ENCODE measurements at places on chromosomes 13 and 19.

- DNase-seq = no peak
These were observed 295.0 kb downstream of the GPC5 start for GRCh38 chr13:91693466-91693865.

- DNase-seq = no peak
These were observed 13.7 kb downstream of the UBE2L5 start for GRCh38 chr13:30435911-30436451.

DNA sequence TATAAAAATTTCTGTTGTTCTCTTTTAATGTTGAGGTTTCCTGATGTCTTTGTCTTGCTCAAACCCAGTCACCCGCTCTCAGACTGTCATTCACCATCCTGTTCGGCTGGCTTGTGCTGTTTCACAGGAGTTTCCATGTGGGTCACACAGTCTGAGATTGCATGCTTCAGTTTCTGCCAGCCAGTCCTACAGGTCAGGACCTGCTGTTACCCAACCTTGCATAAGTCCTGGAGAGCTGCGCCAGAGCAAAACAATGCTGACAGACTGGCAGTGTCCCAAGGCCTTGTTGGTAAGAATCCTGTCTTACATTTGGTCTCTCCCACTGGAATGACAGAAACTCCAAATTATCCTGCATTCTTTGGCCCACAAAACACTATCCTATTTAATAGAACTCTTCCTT lies 340.0 kb upstream of the SLITRK5 start:
- no peak for DNase-seq

DNA sequence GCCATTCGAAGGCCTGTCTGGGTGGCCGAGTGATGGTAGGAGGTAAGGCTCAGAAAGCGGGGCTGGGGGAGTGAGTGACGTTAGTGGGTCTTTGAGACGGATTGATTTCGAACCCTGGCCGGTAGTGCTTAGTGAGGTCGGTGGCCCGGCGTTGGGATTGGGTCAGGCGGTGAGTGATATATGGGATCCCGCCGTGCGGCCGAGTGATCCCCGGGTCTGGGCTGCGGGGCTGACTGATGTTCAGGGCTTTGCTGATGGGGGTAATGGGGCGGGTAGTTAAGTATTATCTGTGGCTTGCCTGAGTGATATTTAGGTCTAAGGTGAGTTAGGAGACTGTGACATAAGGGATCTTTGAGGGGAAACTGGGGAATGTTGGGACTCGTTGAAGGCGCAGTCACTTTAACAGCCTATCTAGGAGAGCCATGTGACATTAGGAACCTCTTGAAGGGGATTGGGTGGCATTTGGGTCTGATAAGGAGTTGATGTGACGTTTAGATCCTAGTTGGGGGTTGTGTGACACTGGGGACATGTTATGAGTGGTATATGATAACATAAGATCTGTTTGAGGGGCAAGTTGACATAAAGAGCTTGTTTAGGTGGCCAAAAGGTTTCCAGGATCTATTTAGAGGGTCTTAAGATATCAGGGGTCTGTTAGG lies 543 bp downstream of the PSMC4 start:
- DNase-seq = no peak

DNA sequence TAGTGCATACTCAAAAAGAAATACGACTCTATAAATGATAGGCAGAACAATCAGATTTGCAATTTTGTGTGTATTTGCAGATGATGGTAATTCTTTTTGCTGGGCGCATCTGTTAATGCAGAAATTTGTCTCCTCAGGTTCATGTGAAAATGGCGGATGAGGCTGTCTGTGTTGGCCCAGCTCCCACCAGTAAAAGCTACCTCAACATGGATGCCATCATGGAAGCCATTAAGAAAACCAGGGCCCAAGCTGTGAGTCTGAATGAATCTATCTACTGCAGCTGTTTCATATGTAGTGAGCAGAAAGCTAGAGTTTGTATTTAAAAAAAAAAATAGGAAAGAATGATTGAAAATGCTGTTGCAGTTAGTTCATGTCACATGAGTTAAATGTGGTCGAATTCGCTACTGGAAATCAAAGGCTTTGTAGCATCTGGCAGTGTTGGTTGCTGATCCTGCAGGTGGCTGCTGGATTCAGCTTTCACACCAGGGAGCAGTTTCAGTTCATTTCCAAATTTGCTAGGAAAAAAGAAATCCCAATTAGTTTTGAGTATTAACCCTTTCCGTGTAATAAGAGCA lies 66.0 kb downstream of the PCCA start:
- DNase-seq = no peak

DNA sequence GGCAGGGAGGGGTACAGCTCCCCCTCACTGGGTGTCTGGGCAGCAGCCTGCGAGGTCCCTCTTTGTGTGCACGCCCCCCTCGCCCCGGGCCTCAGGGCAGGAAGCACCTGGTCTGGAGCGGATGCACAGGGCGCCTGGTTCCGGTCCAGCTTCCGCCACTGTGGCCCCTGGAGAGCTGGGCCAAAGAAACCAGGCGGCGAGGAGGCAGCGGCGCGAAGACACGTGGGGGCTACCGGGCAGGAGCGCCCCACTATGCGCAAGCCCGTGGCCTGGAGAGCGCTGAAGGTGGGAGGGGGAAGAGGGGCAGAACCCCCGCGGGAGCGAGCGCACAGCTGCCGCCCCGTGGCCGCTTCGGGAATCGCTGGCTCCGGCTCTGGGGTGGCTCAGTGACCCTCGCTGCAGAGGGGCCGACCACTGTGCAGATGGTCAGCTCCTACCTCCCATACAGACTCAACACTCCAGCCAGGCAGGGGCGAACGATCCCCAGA lies 1.7 kb upstream of the LYL1 start:
- no peak for DNase-seq

GRCh38 chr13:111227405-111227804 lies 93.0 kb upstream of the TEX29 start:
- no peak for DNase-seq

DNA sequence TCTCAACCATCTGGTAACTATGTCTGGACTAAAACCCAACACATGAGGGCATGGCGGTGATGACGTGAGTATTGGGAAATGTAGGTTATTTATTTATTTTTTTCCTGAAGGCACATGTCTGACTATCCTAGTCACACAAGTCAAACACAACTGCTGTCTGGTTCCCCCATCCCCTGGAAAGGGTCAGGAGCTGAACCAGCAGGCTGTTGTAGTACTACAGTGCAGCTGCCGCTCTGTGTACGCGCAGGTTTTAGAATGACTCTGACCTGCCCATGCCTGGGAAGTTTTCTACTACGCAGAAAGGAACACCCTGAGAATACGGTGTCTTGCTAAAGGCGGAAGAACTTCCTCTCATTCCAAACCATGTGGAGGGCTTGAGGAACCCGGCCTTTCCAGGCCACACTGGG lies 1.2 kb downstream of the SLC7A1 start:
- DNase-seq = peak; percentile 47

- no peak for DNase-seq
These were observed 3.6 kb downstream of the TNFSF11 start for GRCh38 chr13:42577538-42577937.

GRCh38 chr19:41595258-41595889 lies 19.4 kb downstream of the CEACAM21 start:
- peak; percentile 32 for DNase-seq

GRCh38 chr13:94701313-94702180 lies 10.8 kb downstream of the SOX21 start:
- no peak for DNase-seq

DNA sequence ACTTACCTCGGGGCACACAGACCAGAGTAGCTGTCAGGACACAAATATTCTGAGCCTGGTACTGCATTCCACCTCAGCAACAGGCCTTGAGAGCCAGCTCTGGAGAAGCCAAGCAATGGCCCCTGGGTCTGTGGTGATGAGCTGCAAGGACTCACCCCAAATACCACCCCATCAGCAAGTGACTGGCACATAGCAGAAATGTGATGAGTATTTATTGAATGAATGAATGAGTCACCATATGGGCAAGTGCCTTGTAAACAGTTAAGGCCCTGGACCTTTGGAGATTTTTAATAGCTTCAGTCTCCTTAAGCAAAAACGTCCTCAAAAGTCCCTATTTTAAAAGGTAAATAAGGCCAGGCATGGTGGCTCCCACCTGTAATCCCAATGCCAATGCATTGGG lies 18.2 kb downstream of the GSX1 start:
- no peak for DNase-seq

DNA sequence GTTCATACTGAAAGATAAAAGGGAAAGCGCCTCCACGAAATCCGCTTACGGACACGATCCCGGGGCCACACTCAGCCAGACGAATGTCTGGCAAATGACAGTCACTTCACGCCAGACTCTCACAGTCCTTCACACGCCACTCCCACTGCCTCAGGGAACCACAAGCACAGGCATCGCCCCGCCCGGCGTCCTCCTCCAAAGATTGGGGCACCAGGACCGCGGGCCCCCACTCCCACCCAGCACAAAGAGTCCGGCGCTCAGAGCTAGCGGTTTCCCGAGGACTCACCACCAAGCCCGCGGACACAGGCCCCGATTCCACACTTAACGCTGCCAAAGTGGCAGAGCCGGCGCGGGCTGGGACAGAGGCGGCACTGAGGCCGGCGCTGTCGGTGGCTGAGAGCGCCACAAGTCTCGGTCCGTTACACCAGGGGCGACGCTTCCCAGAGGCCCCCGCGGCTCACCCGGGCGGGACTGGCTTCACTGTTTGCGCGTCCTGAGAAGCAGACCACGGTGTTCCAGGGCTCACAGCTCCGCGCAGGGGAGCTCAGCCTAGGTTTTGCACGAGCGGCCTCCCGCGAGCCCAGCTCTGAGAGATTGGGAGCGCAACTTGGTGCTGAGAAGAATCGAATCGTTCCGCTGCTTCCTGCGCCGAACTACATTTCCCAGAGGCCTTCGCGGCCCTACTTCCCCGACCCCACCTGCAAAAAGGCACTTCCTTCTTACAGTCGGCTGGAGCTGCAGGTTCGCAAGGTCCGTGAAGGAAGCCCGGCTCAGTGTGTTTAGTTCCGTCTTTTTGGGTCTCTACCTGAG lies at the start of gene ZNF569:
ZNF569 (minus strand) TSS at position 647 of the 810 bp plus-strand sequence. CDS start 22,523 bp downstream, outside the sequence.
- peak; percentile 77 for DNase-seq

- no peak for DNase-seq
These were observed 49.0 kb downstream of the TNFRSF19 start for GRCh38 chr13:23619068-23619855.

DNA sequence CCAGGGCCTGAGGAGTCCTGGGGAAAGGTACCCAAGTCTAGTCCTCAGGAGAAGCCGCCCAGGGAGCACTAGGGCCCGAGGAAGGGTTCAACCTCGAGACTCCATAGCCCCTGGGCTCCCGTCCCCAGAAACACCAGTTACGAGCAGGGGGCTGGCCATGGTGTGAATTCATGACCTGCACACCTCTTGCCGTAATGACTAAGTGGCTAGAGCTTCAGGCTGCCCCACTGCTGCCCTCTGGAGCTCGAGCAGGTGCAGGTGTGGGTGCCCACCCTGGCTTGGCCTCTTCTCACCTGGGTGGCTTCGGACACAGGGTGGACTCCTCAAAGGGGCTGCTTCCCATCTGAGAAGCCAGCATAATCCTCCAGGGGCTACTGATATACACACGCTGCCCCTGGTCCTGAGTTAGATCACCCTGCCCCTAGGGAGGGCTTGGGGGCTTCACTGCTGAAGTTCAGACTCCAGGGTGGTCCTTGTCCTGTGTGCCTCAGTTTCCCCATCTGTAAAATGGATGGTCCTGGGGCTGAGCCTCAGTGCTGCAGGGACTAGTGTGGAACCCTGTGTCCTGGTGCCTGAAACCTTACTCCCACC lies 13.6 kb downstream of the SPC24 start:
- no peak for DNase-seq

GRCh38 chr19:38679839-38680238 lies 32.4 kb downstream of the ACTN4 start:
- no peak for DNase-seq

DNA sequence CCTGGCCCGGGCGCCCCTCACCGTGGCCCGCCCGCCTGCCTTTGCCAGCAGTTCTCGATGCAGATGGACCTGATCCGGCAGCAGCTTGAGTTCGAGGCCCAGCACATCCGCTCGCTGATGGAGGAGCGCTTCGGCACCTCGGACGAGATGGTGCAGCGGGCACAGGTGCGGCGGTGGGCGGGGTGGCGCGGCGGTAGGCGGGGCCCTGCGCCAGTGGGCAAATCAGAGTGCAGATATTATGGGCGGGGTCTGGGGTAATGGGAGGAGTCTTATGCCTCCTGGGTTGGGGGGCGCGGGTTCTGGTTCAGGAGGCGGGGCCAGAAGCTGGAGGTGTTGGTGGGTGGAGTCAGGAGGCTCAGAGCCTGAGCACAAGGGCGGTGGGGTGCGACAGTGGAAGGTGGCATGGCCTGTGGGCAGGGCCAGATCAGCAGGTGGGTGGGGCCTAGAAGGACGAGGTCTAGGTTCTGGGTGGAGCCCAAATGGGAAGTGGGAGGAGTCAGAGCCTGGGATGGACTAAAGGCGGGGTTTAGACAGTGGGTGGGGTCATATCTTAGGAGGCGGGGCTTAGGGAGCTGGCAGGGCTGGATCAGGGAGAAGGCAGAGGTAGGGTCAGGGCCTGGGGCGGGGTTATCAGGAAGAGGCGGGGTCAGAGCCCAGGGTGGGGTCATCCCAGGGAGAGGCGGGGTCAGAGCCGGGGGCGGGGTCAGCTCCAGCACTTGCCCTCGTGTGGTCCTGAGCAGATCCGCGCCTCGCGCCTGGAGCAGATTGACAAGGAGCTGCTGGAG lies 5.6 kb downstream of the APC2 start:
- no peak for DNase-seq

- DNase-seq = no peak
These were observed 5.4 kb upstream of the GAS6 start for GRCh38 chr13:113869263-113869662.

- no peak for DNase-seq
These were observed 7.4 kb upstream of the TEX29 start for GRCh38 chr13:111312944-111313590.

DNA sequence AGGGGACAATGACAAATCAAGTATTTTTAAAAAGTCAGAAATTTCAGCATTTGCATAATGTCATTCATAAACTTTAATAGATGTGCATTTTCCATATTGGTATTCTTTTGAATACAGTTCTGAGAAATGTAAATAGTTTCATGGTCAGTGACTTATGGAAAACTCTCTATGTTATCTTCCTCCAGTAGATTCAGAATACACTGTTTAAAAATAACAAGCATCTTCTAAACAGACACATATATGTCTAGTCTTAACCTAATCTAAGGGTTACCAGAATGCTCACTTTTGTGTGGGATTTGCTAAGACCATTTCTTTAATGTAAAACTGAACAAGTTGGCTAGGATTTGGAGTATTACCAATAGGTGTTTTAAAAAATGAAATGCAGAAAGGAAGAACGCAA lies 119.8 kb upstream of the SGCG start:
- DNase-seq = no peak

DNA sequence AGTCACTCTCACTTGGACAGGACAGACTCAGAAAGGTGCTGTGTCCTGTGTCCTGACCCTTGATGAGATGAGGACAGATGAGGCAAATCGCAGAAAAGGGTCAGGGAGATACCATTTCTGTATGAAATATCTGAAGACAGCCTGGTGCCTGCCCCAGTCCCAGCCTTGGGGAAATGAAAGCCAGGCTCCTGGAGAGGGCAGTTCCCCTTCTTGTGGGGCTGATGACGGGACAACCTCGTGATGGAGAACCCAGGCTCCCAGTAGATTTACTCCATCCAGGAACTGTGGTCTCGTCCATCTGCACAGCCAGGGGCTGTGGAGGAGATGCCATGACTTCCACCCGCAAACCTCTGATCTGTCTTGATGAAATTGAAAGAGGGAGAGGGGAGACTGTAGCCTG lies 13.8 kb downstream of the LILRB1 start:
- DNase-seq = no peak

- no peak for DNase-seq
These were observed 2.5 kb downstream of the ZNF556 start for GRCh38 chr19:2869618-2870017.
